Karpas-422 (cell line): ENCODE measurements at places on chromosomes 5 and 9.

DNA sequence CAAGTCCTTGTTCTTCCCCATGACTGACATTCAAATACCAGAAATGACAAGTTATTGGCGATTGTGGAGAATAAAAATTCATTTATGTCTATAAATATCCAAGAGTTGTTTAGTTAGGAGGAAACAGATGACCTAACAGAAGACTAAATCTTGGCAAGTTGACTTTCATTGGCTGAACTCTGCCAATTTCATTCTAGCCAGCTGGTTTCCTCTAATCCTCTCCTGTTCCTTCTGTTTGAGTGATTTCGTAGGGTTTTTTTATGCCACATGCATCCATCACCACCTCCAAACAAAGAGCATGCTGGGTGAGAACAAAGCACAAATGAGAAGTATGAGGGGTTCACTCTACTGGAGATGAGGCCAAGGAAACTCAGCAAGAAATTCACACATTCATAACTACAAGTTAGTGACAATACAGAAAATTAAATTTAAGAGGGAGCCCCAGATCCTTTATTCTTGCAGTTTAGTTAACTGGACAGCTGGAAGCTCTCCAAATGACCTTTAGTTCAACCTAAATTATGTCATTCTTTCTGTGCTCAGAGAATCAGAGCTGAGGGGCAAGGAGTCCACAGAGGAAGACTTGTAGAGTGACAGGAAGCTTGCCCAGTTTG lies 932.0 kb downstream of the TLE4 start:
- DNase-seq: no peak

DNA sequence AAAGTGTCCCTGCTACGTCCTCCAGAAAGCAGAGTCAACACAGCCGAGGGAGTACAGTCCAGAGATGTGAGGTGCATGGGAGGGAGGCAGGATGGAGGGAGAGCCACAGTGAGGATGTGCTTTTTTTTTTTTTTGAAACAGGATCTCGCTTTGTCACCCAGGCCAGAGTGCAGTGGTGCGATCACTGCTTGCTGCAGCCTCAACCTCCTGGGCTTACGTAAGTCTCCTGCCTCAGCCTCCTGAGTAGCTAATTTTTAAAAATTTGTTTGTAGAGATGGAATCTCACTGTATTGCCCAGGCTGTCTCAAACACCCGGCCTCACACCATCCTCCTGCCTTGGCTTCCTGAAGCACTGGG lies 33.2 kb upstream of the ALDH1B1 start:
- no peak for DNase-seq

GRCh38 chr9:131851414-131851813 lies 111.5 kb upstream of the RAPGEF1 start:
- DNase-seq: no peak

- no peak for DNase-seq
Measured at GRCh38 chr5:72231991-72232703, 87.9 kb downstream of the MRPS27 start.

- no peak for DNase-seq
Measured at GRCh38 chr9:36820392-36820861, 213.6 kb downstream of the PAX5 start.

GRCh38 chr9:129794549-129794948 lies 8.4 kb upstream of the TOR1B start:
- DNase-seq: no peak

GRCh38 chr5:129996896-129997295 lies 92.6 kb downstream of the CHSY3 start:
- DNase-seq: no peak

- no peak for DNase-seq
Measured at GRCh38 chr5:153543288-153543687, 52.8 kb downstream of the GRIA1 start.

- DNase-seq: no peak
Measured at GRCh38 chr9:87518702-87519335, 21.2 kb downstream of the DAPK1 start.

DNA sequence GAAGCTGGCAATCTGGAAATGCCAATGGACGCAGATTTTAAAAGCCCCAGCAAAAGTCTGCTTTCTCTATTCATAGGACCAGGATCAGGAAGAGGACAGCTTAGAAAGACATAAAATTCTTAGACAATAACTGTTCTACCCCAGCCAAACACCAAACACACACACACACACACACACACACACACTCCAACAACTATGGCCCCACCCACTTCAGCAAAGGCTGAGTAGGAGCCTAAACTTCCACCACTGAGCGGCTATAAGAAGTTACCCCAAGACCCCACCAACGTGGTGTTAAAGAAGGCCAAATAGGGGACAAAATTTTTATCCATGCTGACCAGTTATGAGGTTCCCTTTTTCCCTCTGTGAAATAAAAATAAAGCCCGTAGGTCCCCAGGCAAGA lies 32.9 kb downstream of the ZMAT2 start:
- no peak for DNase-seq

- no peak for DNase-seq
Measured at GRCh38 chr5:13913962-13914361, 30.5 kb downstream of the DNAH5 start.

- DNase-seq: no peak
Measured at GRCh38 chr9:3862561-3862960, 336.8 kb upstream of the RFX3 start.

- no peak for DNase-seq
Measured at GRCh38 chr5:127930311-127930710, 153.3 kb upstream of the SLC12A2 start.

- no peak for DNase-seq
Measured at GRCh38 chr5:1640421-1640881, 116.7 kb upstream of the LPCAT1 start.

- DNase-seq: no peak
Measured at GRCh38 chr5:16952968-16953671, 17.0 kb upstream of the MYO10 start.

DNA sequence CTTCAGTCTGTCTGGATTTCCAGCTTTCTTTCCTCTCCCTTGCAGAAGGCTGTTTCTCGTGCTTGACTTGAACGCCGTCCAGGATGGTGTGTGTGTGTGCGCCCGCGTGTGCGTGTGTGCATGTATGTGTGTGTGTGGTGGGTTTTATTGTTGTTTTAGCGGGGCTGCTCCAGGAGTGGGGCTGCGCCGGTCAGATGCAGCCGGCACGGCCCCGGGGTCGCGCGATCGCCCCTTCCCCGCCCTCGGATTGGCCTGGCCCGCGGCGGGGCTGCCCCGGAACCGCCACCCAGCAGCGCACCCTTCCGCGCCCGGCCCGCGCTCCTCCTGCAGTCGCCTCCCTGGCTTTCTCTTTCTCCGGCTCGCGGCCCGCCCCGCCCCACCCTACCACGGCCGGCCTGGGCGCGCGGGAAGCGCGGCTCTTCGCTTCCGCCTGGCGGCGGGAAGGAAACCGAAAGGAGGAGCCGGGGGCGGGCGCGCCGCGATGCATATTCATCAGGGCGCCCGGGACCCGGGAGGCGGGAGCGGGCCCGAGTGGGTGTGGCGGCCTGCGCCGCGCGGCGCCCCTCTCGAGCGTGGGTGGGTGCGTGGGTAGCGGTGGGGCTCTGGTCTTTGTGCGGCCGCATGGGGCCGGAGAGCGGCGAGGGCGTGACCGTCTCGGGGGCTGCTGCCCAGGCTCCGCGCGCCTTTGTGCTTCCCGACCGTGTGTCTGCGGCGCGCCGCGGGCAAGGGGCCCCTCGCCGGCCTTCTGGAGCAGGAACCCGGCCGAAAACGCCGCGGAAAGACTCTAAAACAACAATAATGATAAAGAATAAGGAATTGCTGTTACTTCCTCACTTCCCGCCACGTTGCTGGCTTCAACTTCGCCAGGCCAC lies 8.5 kb upstream of the NFIB start:
- DNase-seq: peak; percentile 97

- no peak for DNase-seq
Measured at GRCh38 chr5:179185941-179186411, 125.8 kb downstream of the ZNF354C start.

- DNase-seq: no peak
Measured at GRCh38 chr5:109996246-109996645, 306.5 kb downstream of the MAN2A1 start.

- DNase-seq: no peak
Measured at GRCh38 chr9:91028166-91028827, 226.7 kb downstream of the SYK start.

GRCh38 chr9:79663878-79664277 lies 92.1 kb downstream of the TLE4 start:
- no peak for DNase-seq

GRCh38 chr9:69898714-69899209 lies 78.1 kb downstream of the CFAP95 start:
- DNase-seq: no peak

DNA sequence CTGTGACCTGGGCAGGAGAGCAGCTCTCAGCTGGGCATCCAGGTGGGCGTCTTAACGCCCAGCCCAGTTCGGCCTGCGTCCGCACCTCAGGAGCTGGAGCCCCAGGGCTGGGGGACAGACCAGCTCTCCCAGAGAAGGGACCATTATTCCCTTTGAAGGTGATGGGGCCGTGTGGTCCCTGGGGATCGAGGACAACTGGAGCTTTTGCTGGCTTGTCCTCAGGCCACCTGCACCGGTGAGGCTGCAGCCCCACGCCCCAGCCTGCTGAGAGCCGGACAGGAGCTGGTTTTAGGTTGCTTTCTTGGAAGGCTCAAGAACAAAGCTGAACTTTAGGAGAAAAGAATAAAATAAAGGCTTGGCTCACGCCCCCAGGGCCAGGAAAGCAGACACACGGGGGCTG lies 40.9 kb downstream of the NACC2 start:
- DNase-seq: no peak

DNA sequence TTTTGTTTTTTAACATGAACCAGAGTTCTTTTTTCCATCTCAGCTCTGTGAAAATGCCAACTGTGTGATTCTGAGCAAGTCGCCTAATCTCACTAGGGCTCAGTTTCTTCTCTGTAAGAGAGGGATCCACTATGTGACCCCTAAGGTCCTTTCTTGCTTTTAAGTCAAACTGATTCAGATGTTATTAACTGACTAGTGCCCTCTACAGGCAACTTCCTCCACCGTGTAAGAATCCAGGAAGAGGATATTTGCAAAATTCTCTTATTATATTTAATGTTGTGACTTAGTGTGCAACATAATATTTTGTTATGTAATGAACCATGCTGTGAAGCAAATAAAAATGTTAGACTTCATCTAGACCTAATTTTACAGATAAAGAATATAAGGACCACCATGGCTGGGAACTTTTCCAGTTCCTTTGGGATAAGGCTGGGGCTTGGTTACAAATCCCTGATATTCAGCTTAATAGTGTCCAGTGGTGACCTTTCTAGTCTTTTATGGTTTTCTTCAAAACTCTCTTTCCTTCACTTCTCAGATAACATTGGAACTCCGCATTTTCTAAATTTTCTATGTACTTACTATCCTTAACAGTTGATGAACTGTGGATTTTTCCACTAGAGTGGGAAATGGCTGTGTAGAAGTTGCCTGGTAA lies 244.7 kb downstream of the PIK3R1 start:
- peak; percentile 83 for DNase-seq

GRCh38 chr5:89308606-89309040 lies 425.6 kb upstream of the MEF2C start:
- no peak for DNase-seq

- no peak for DNase-seq
Measured at GRCh38 chr9:136496181-136496580, 13.3 kb upstream of the SEC16A start.

GRCh38 chr5:34608859-34609648 lies 47.1 kb upstream of the RAI14 start:
- DNase-seq: no peak

- no peak for DNase-seq
Measured at GRCh38 chr5:118894709-118895108, 93.6 kb downstream of the DTWD2 start.

- no peak for DNase-seq
Measured at GRCh38 chr9:120078112-120078511, 501.9 kb downstream of the CDK5RAP2 start.

GRCh38 chr9:72680593-72681282 lies 159.3 kb downstream of the TMC1 start:
- no peak for DNase-seq

- no peak for DNase-seq
Measured at GRCh38 chr5:75614176-75614575, 2.9 kb downstream of the ANKDD1B start.

DNA sequence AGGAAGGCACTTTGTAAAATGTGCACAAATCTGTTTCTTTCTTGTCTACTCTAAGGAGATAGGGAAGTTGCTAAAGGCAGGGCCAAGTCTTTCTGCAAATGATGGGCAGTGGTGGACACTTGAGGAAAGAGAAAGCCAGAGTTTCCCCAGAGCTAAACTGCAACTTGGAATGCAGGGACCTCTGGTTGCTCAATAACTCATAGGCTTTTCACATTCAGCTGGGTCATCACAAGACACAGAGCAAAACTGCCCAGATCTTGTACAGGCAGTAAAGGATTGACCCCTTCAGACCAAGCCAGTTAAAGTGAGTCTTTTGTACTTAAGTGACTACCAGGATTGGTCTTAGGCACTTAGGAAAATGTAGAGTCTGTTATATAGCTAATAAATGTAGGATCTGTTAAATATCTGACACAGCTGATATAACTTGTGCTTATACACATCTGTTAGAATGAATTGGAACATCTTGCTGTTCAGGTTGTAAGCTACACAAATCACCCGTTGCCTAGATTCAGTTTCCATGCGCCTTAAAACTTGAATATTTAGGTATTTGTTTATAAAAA lies 13.5 kb upstream of the AGXT2 start:
- no peak for DNase-seq

GRCh38 chr9:134522976-134523375 lies 118.6 kb upstream of the COL5A1 start:
- no peak for DNase-seq

- DNase-seq: no peak
Measured at GRCh38 chr9:33137781-33138264, 29.3 kb downstream of the B4GALT1 start.

- DNase-seq: no peak
Measured at GRCh38 chr5:145681216-145681615, 153.9 kb downstream of the PRELID2 start.

DNA sequence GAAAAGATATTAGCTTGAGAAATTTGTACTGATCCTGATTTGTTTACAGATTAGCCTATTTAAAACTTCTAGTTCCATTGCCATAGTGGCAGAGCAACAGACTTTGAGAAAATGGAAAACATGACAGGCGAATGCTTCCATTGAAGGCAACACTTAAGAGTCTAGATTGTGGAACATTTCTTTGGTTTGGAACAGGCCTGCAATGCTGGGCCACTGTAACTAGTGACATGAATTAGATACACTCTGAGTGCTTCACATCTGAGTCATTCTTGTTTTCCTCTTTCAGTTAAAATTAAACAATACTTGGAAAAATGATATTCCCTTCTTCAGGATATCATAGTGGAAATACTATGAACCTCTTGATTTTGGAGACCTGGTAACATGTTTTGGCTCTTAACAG lies 453.6 kb upstream of the TUSC1 start:
- no peak for DNase-seq

GRCh38 chr5:56988490-56988889 lies 36.6 kb upstream of the MIER3 start:
- DNase-seq: no peak

DNA sequence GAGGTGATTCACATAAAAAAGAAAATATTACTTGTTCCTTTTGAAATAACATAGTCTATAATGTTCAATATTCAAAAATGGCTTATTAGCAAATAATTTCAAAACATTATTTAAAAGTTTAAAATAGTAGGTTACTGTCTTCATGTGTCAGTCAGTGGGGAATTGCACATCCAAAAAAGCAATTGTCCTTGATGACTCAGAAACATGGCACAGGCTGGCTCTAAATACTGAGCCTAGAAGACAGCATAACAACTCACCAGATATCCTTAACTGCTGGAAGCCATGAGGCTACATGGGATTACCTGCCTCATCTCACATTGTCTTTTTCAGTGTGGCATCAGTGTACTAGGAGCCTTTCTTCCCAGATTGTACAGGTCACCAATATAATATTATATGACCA lies 439.5 kb upstream of the RGMB start:
- no peak for DNase-seq

GRCh38 chr9:130160862-130161470 lies 11.2 kb upstream of the NCS1 start:
- no peak for DNase-seq
